Effector memory CD8-positive, alpha-beta T cell (primary cell): ENCODE measurements at places on chromosomes 6 and 20.

DNA sequence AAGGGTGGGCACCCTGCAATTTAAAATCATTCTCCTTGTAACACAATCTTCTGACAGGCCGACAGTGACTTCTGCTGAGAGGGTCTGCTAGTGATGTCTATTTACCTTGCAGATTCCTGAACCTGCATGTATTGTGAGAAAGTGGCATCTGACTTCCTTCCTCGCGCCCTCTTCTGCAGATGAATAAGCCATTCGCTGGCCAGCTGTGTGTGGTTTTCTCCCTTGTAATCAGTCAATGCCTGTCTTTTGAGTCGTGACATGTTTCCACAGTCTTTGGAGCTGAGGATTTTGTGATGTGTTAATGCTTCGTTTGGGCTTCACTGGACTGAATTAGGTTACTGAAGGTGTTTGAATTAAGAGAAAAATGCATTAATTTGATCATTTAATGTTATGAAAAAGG, 125.3 kb downstream of the GRM1 start:
- DNase-seq, result no peak
- no peaks in the 10 kb centered on the region for H3K27me3 ChIP-seq
- H3K4me3 ChIP-seq, result no peak overlapping the region
- H3K4me1 ChIP-seq, result no peaks in the 10 kb centered on the region
- no peaks in the 10 kb centered on the region for H3K36me3 ChIP-seq

- no peak overlapping the region for H3K27ac ChIP-seq
Measured at GRCh38 chr6:159557031-159557430, 136.0 kb downstream of the SOD2 start.

- H3K4me3 ChIP-seq, result no peak overlapping the region
- H3K36me3 ChIP-seq, result no peaks in the 10 kb centered on the region
- H3K27me3 ChIP-seq, result peaks cover 11% of the 10 kb centered on the region
- H3K27ac ChIP-seq, result no peak overlapping the region
Measured at GRCh38 chr6:139882977-139883728, 508.7 kb upstream of the CITED2 start.

GRCh38 chr6:134379076-134379475, 61.2 kb upstream of the SGK1 start:
- no peaks in the 10 kb centered on the region for H3K27me3 ChIP-seq
- no peak overlapping the region for H3K4me3 ChIP-seq
- no peak for DNase-seq
- H3K27ac ChIP-seq, result no peak overlapping the region

- no peaks in the 10 kb centered on the region for H3K36me3 ChIP-seq
- DNase-seq, result no peak
- no peaks in the 10 kb centered on the region for H3K4me1 ChIP-seq
Measured at GRCh38 chr6:17477356-17477755, 84.0 kb downstream of the CAP2 start.

- no peaks in the 10 kb centered on the region for H3K36me3 ChIP-seq
- peak; percentile 8 for DNase-seq
- peaks cover 17% of the 10 kb centered on the region for H3K4me1 ChIP-seq
- no peak overlapping the region for H3K27ac ChIP-seq
- no peaks in the 10 kb centered on the region for H3K27me3 ChIP-seq
Measured at GRCh38 chr6:75824160-75824559, 75.1 kb downstream of the MYO6 start.

- H3K4me3 ChIP-seq, result no peak overlapping the region
- DNase-seq, result no peak
- peaks cover under 1% of the 10 kb centered on the region for H3K4me1 ChIP-seq
- no peaks in the 10 kb centered on the region for H3K36me3 ChIP-seq
- peaks cover 8% of the 10 kb centered on the region for H3K27me3 ChIP-seq
Measured at GRCh38 chr6:89013438-89013837, 50.0 kb upstream of the RNGTT start.

DNA sequence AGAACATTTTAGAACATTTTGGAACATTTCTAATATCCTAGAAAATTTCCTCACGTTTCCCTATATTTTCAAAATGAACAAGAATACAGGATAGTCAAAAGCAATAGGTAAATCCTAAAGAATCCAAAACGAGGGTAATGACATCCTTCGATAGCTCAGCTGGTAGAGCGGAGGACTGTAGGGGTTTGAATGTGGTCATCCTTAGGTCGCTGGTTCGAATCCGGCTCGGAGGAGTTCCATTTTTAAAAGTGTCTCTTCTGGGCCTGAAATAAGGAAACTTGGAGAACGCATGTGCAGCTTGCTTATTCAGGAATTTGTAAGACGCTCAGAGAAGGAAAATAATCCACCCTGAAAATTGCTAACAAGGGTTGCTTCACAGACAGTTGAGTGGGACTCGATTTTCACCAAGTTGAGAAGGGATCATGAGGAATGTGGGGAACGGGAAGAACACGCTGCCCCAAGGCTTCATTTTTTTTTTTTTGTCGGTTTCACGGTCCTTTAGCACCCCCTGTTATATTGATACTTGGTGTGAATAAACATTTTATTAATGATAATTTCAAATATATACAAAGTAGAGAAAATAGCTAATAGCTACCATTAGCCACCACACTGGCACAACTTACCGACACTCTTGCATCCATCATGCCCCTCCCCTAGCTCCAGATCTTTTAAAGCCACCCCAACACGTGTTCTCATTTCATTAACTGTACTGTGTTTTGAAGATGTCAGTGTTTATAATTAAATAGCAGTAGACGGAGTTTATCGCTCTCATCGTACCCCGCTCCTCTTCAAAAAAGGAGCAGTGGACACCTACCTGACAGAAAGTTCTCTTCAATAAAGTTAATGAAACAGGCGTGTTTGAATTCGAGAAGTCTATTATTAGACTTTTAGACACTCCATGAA, 1.8 kb upstream of the ABT1 start:
- no peak overlapping the region for H3K4me3 ChIP-seq
- no peak overlapping the region for H3K27ac ChIP-seq
- DNase-seq, result no peak
- H3K27me3 ChIP-seq, result peaks cover 35% of the 10 kb centered on the region
- peaks cover 13% of the 10 kb centered on the region for H3K36me3 ChIP-seq

DNA sequence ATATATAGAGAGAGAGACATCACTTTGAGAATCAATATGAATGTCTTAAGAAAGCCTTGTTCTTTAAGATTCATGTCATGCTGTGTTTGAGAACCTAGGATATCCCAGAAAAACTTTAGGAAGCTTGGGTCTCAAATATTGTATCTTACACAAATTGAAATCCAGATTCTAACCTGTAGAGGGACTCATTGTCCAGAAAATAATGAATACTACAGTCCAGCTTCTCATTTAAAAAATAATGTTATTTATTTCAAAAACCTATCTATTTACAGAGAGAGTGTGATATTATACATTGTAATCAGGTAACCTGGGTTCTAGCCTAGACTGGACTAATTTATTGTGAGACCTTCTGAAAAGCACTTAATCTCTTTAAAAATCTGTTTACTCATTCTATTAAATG, 4.2 kb downstream of the RFX6 start:
- no peak overlapping the region for H3K4me3 ChIP-seq
- no peaks in the 10 kb centered on the region for H3K36me3 ChIP-seq
- peaks cover 2% of the 10 kb centered on the region for H3K4me1 ChIP-seq
- H3K27me3 ChIP-seq, result peaks cover 15% of the 10 kb centered on the region
- DNase-seq, result no peak
